ENCODE measurements at places on chromosomes 4 and X.

DNA sequence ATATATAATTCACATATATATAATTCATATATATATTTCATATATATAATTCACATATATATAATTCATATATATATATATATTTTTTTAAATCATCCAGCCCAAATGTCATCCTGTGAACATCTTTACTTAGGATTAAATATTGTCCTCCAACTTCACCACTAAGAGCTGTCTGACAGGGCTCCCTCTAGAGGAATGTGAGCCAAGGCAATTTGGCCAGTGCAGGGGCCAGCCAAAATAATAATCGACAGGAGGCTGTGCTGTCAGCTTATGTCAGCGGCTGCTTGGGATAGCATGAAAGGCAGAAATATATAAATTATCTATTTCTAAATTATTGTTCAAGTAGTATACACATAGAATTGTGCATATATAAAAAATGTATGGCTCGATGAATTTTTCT is 29.5 kb downstream of the EGFL6 start:
- no peak for DNase-seq

GRCh38 chrX:103877571-103877970 is 45.5 kb upstream of the RAB9B start:
- no peak for DNase-seq

DNA sequence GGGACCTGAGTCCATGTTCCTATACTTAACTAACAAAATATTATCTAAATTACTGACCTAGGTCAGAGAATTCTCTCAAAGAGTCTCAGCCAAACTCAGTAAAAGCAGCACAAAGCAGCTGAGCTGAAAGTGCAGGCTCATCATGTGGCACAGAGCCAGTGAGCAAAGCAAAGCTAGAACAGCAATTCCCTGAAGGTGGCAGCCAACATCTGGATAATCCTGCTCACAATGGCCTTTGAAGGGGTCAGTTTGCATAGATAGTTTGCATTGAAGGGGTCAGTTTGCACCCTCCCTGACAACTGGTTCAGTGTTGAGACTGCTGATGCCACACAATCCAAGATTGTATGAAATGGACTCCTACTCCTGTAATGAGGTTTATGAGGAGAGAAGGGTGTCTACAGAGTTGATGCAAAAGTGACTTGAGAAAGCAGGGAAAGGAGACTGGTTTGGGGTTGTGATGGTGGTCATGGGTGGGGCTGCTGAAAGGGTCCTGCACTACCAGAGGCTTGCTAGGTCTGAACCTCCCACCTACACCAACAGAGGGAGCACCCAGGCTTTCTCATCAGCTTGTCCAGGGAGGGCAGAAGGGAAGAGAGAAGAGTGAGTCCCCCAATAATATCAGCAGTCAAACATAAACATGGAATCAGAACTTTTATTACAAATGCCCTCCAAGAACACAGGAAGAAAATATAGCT is 39.7 kb downstream of the TRIM61 start:
- no peak for DNase-seq

DNA sequence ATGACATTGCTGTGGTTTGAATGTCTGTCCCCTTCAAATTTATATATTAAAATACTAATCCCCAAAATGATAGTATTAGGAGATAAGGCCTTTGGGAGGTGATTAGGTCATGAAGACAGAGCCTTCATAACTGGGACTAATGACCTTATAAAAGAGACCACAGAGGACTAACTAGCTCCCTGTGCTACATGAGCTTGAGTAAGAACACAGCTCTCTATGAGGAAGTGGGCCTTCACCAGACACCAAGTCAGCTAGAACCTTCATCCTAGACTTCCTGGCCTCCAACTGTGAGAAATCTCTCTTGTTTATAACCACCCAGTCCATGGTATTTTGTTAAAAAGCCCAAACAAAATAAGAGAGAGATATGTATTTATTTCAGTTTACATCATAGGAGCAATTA is 242.2 kb upstream of the CTSO start:
- no peak for DNase-seq

DNA sequence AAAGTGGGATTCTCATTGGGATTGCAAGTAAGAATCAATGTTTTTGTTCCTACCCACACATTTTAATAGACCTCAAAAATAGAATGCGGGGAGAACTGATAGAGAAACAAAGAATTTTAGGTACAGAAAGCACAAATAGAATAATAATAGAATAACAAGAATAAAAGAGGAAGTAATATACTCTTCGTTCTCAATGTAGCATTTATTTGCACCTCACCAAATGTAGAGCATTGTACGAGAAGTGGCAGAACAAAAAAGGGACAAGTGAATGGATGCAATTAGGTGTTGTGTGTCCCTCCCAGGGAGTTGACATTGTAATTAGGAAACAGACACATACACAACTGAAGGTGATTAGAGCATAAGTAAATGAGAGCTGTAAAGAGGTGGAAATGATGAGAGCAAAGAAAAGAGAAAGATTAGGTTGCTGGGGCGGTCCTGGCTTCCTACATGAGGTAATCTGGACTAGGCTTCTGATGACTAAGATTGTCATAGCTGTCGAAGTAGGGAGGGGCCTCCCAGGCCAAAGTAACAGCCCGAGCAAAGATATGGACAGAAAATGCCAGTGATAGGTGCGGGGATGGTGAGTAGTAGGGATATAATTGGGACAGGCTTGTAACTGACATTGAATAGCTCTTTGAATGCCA is 10.4 kb downstream of the RAB9A start:
- no peak for DNase-seq

GRCh38 chr4:48756689-48757220 is 23.3 kb downstream of the FRYL start:
- no peak for DNase-seq

- no peak for DNase-seq
Measured at GRCh38 chr4:183390374-183390773, 54.1 kb upstream of the CDKN2AIP start.

GRCh38 chrX:1734806-1735205 is 119.9 kb downstream of the ASMT start:
- DNase-seq: no peak

DNA sequence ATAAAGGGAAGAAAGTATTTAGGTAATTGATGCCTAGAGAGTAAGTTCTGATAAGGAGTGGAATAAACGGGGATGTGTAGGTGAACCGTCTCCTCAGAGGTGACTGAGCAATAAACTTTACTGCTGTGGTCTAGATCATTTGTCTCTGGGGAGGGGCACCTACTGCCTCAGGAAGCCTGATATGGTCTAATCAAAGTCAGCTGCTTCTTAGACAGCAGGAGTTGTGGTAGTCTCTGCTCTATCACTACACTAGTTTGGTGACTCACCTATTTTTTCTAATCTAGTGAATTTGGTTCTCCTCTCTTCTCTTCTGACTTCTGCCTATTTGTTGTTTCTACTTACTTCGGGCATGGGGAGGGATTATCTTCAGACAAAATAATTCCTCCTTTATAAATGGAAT is 95.1 kb upstream of the STIM2 start:
- DNase-seq: no peak

- no peak for DNase-seq
Measured at GRCh38 chr4:173213296-173213695, 44.7 kb downstream of the GALNT7 start.

DNA sequence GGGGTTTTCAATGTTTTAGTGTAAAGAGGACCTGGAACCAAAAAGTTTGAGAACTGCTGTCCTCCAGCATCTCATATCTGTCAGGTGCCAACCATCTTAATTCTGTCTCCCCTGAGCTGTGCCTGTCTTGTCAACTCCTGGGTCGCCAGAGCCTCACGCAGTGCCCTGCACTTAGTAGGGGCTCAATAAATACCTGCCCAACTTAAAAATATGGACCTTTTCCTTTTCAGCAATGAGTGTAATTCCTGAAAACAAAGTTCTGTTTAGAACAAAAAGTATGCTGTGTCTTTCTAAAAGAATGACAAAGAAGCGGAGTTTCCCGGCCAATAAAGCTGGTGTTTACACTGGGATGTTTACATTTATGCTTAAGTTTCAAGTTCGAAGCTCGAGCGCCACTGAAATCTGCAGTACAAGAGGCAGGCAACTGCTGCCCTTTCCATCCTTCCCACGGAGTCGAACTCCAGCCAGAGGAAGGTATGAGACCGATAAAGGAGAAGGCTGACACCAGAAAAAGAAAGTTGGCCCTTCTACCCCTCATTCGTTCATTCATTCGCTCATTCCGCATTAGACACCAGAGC is 1.1 kb upstream of the HTATSF1 start:
- peak; percentile 3 for DNase-seq

- no peak for DNase-seq
Measured at GRCh38 chr4:107069049-107069448, 32.9 kb upstream of the DKK2 start.

DNA sequence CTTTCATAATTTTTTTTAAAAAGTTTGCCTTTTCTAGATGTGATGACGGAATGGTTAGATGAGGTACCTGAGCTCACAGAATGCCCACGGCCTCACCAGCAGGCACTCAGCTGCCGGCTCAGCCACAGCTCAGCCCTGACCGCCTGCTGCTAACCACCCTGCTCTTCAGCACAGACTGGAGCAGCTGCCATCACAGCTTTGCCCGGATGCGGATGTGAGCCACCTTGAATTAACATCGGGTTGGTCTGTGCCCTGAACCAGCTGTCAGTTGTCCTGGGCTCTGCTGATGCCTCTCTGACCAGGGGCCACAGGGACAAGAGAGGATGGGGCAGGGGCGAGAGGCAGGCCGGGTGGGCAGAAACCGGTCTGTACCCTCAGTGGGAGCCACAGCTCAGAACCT is 93.3 kb downstream of the HMX1 start:
- DNase-seq: no peak

DNA sequence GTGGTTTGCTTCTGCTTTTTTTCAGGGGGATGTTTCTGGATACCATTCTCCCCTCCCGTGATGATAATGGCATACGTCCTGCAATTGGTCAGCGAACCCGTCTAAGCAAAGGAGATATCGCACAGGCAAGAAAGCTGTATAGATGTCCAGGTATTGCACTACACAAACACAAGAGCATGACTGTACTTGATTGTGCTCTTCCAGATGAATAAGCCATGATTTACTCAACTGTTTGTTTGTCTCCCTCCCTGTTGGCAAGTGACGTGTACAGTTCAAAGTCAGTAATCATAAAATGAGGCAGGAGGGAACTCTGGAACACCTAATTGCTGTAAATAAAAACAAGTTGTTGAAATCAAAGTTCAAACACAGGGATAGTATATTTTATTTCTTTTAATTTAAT is 141.4 kb downstream of the TLL1 start:
- DNase-seq: no peak

- no peak for DNase-seq
Measured at GRCh38 chrX:8726031-8726652, 5.8 kb downstream of the ANOS1 start.
